ENCODE measurements at places on chromosomes 13 and 19.

DNA sequence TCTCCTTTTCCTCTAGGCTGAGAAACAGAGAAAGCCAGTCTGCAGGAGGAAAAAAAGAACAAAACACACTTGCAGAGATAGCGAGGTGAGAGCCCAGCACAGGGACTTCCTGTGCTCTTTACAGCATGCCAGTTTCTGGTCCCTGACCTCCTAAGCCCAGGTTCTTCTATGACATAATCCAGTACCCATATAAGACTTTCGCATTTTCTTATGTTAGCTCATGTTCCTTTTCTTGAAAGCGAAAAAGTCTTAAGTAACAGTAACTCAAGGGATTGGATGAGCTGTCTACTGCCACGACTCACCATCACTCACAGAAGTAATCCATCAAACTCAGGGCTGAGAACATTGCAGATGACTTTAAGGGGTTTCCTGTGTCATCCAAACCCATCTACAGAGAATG lies 17.4 kb downstream of the CCDC70 start:
- no peak for DNase-seq

GRCh38 chr19:52270266-52270885 lies 989 bp downstream of the ZNF766 start:
- no peak for DNase-seq

DNA sequence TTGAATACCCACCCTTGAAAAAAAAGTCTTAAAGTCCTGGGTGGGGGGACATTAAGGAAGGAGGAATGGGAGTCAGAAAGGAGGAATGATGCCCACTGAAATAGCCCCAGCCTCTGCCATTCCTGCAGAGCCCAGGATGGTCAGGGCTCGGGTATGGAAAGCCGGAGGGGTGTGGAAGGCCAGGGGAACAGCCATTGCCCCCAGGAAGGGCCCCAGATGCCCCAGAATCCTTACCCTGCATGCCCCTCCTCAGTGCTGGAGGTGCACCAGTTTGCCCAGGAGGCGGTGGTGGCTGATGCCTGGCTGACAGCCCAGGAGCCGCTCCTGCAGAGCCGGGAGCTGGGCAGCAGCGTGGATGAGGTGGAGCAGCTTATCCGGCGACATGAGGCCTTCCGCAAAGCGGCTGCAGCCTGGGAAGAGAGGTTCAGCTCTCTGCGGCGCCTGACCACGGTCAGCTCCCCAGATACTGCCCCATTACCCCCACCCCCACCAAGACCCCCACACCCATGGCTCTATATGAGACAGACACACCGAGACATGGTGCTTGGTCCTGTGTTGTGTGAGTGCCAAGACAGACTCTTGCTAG lies 10.7 kb upstream of the SHKBP1 start:
- no peak for DNase-seq

DNA sequence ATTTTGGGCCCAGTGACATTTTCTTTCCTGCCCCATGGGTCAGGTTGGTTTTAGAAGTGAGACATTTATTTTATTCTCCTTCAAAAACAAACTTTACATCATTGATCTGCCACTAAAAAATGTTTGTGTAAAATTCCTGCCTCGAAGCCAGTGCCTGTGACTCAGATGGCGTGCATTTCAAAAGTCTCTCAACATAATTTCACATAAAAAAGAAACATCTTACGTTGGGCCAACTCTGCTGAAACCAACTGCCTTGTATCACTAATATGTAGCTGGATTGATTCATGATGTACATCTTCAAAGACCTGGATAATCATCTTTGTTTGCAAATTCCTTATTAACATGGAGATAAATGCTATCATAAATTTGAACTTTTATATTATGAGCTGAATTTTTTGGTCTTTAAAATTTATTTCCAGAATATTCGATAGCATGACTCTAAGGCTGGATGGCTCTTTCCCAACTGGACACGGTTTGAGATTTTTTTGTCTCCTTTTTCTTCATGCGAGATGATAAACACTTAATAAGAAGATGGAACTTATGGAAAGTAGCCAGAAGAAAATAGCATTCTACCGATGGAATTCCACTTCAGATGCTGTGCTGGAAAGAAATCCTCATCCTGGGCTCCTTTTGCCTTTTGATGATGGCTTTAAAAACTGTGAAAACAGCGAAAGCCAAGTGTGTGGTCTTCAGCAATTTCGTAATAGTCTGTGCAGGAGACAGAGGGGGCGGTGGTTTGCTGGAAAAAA lies 420.5 kb downstream of the FGF9 start:
- DNase-seq: no peak

GRCh38 chr19:29942404-29943261 lies 594 bp downstream of the URI1 start:
- DNase-seq: peak; percentile 28

DNA sequence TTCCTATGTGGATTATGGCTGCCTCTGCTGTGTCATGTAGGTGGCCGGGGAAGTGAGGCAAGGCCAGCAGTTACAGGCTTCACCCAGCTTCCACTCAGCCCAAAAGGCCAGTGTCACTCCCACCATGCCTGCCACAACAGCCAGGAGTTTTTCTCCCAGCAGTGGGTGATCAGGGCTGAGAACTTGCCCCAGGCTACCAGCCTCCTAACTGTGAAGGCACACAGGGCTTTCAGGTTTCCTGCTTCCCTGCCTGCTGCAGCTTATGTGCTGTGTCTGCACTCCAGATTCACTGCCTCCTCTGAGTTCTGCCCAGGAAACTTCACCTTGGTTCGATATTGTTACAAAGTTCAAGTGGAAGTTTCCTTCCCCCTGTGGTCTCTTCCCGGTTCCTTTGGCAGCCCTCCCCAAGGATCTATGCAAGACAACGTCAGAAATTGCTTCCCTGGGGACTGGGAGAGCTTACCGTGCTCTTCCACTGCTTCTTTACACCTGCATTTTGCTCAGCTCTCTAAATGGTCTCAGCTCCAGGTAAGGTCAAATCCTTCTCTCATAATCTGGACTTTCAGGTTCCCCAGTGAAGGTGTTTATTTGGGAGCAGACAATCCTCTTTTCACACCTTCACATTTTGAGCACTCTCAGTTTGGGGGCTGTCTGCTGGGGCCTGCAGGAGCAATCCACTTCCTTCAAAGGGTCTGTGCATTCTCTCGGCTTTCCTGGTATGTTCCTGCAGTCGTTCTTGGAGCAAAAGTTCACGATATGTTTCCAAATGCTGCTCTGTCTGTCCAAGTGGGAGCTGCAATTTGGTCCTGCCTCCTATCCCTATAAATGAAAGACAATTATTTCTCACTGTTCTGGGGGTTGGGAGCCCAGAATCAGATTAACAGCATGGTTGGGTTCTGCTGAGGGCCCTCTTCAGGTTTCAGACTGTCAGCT lies 1730.1 kb upstream of the PRR20A start:
- DNase-seq: no peak

GRCh38 chr19:30175987-30176386 lies 196.2 kb upstream of the ZNF536 start:
- no peak for DNase-seq

- no peak for DNase-seq
These were observed 1774.6 kb upstream of the PCDH20 start for GRCh38 chr13:63190219-63190618.

- DNase-seq: no peak
These were observed 15.6 kb upstream of the FLT1 start for GRCh38 chr13:28510542-28510941.

GRCh38 chr13:66977161-66977560 lies 253.0 kb downstream of the PCDH9 start:
- no peak for DNase-seq

DNA sequence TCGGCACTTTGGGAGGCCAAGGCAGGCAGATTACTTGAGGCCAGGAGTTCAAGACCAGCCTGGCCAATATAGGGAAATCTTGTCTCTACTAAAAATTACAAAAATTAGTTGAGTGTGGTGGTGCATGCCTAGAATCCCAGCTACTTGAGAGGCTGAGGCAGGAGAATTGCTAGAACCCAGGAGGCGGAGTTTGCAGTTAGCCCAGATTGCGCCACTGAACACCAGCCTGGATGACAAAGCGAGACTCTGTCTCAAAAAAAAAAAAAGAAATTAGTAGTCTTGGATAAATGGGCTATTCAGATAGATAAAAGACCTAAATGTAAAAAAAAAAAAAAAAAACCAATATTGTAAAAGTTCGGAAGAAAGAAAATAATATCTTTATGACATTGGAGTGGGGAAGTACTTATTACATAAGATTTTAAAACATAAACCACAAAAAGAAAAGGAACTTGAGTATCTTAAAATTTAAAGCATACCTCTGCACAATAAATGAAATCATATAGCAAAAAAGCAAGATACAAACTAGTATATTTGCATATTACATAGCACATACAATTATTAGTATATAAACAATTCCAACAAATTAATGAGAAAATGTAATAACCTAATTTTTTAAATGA lies 26.7 kb upstream of the RNASEH2B start:
- no peak for DNase-seq

- DNase-seq: no peak
These were observed 262.1 kb downstream of the DCT start for GRCh38 chr13:94217370-94217769.

DNA sequence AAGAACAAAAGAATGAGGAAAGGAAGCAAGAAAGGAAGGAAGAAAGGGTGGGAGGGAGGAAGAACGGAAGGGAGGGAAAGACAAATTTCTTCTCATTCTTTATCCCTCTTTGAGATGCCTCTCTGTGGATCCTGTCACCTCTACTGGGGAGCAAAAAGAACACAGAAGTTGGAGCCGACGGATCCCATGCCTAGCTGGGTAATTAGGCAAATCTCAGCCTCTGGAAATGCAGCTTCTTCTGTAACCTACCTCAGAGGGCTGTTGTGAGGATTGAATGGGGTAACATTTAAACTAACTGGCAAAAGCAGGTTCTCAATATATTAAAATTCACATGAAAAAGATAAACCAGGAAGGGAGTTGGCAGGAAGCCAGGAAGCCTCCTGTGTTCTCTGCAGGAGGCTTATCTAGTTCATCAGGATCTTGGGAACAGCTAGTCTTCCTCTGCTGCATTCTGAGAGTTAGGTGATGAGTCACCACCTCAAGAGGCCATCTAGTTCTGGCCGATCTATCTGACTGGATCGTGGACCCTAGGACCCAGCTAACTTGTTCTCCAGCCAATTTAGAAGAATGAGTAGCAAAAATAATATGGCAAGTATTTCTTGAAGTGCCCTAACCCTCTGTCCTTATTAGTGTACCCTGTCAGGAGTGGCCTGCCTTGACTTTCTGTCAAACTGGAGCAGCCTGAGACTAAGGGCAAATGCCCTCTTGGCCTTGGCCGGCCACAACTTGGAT lies 15.2 kb upstream of the CPB2 start:
- DNase-seq: no peak

- DNase-seq: no peak
These were observed 80.5 kb downstream of the FOXO1 start for GRCh38 chr13:40585911-40586471.

DNA sequence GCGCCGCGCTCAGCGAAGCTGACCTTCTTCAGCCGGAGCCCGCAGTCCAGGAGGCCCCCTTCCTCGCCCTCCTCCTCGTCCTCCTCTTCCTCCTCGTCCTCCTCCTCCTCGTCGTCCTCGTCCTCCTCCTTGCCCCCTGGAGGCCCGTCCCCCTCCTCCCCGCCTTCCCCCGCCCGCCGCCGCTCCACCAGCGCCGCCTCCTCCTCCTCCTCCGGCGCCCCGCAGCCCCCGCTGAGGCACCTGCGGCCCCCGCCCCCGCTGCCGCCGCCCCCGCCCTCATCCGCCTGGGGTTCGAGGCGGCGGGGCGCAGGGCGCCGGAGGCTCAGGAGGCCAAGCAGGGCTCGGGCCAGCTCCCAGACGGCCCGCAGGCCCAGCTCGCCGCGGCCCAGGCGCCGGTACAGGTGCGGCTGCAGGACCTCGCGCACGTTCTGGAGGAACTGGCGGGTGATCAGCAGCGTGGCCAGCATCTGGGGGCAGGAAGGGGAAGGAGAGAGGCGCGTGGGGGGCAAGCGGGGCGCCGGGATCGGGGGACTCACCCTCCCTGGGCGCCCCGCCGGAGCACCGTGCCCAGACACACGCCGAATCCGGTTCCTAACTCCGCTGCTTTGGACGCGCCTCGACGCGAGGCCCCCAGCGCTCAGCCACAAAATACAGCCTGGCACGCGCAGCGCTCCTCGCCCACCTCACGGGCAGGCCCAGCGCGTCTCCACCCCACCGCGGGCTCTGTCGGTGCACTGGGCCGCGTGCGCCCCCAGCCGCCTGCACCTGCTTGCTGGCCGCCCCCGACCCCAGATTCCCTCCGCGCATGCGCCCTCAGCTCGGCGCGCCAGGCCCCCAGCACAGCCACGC lies 5.9 kb downstream of the ANO8 start:
- no peak for DNase-seq

- DNase-seq: no peak
These were observed 67.9 kb downstream of the PCCA start for GRCh38 chr13:100156788-100157187.

DNA sequence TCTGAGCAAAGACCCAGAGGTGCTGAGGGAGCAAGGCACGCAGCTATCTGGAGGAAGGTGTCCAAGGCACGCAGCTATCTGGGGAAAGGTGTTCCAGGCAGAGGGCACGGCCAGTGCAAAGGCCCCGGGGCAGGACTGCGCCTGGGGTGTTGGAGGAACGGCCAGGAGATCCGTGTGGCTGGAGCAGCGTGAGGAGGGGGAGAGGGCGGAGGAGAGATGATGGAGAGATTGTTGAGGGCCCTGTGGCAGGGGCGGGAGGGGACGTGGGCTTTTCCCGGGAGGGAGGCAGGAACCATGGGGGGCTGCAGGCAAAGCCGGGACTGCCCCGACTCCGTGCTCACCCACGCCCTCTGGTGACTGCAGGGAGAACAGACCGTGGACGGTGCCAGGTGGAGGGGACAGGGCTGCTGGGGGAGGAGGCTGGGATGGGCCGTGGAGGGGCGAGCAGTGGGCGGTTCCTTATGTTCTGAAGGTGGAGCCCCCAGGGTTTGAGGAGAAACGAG lies 13.3 kb upstream of the MISP start:
- DNase-seq: no peak

GRCh38 chr19:51693260-51693659 lies at the start of gene SPACA6:
Gene SPACA6, plus strand, starts transcription at chr19:51693330. Its CDS starts 197 bp downstream, at chr19:51693527.
- DNase-seq: no peak

- DNase-seq: no peak
These were observed 9.3 kb upstream of the MARCHF2 start for GRCh38 chr19:8403820-8404109.

DNA sequence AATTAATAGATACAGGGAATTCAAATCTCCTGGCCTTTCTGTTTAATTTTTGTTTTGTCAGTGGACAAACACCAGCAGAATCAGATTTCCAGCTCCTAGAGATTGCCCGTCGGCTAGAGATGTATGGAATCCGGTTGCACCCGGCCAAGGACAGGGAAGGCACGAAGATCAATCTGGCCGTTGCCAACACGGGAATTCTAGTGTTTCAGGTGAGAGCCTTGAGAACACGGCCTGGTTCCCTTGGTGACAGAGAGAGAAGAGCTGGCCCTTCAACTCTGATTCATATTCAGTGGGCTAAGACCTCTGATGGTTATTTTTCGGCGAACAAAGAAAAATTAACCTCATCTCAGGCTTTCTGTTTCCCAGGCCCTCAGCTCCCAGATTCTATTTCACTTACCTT lies 191.3 kb downstream of the STK24 start:
- no peak for DNase-seq

DNA sequence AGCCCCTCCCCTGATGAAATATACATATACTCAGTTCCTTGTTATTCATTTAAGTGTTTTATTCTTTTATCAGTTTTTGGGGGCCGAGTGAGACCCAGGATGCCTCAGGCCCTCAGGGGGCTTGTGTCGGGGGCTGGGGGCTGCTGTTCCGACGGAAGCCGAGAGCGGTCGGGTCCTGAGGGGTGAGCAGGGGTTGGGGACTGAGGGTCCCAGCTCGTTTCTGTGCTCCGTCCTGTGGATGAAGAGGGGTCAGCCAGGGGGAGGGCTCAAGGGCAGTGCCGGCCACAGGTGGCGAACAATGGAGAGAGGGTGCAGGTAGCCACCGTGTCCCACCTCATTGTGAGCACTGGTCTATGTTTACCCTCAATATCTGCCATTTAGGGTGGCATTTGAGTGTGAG lies 1.9 kb downstream of the PCP2 start:
- no peak for DNase-seq
